Activated CD8-positive, alpha-beta memory T cell treated with anti-CD3 and anti-CD28 coated beads for 4 hours (primary cell): ENCODE measurements at places on chromosomes 12 and 14.

GRCh38 chr14:25351269-25351668 is 301.3 kb upstream of the STXBP6 start:
- DNase-seq = no peak

DNA sequence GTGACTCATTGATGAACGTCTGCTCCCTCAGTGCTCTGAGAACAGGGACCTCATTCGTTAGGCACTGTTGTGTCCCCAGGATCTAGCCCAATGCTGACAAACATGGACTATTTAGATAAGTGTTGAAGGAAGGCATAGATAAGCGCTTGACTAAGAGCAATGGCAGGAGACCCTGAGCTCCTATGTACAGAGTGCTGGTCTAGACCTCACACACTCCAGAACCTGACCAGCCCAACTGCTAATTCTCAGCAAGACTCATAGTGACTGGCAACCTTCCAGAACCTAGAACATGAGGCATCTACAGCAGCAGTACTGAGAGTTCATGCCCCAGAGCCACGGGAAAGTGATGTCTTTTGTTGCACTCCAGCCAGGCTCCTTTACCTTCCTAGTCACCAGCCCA is 69.2 kb downstream of the CRACR2A start:
- DNase-seq = no peak

- no peak for DNase-seq
Observed at GRCh38 chr14:103538291-103539055, 9.5 kb downstream of the TRMT61A start.

DNA sequence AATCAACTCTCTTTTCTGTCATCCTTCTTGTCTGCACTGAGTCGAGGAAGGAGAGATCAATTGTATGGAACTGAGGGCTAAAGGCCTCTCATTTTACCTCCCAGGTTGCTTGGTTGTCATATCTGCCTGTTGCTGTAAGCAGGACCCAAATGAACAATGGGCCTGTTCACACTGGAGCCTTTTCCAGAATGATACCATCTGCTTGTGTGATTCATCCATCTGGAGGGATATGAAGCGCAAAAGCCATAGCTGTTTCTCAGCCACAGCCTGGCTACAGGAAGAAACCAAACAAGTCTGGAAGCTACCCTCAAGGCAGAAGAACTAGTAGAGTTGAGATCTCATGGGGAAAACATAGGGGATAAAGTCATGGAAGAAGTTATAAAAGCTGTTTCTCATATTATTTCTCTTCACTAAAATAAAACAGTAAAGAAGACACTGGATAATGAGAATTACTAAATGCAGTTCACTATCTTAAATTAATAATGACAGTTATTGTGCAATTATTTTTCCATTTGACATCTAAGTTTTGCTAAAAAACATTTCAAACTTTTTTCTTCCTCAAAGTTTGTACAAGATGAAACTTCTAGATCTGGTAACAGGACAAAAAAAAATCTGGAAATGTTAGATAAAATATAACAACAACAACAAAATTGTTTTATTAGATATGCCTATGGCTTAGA is 106.3 kb downstream of the SPTSSA start:
- DNase-seq = no peak

GRCh38 chr12:3622822-3623690 is 129.9 kb downstream of the CRACR2A start:
- DNase-seq = no peak
